A673 (cell line): ENCODE measurements at places on chromosomes 7 and 10. TPM values are rescaled to one million over a fixed set of nuclear protein-coding genes. Genes with fewer than 3 reads are reported as not detected.
A peak's percentile ranks its signal among the peaks of the same experiment; 100 is the strongest.

The NPSR1 gene
- not detected in 2 replicates for total RNA-seq

DNA sequence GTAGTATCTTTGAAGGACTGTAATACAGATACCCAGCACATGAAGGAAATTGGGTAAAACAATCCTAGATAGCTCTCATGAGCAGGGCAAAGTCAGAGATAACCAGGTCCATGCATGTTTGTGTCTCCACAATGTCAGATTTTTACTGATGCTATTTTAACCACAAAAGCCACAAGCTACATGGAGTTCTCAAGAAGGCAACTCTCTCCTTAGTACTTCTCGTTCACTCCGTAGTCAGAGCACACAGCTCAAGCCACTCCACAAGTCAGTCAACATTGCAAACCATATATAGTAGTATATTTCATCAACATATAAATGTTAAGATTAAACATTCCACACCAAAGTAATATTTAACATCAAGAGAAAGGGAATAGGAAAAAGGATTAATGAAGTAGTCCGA, 98.0 kb upstream of the PIK3CG start:
- DNase-seq: no peak

- no peak for DNase-seq
These were observed 116.8 kb downstream of the ITIH5 start for GRCh38 chr10:7550013-7550412.

GRCh38 chr7:151586531-151587260, 67.0 kb upstream of the RHEB start:
- no peak for DNase-seq

GRCh38 chr10:111811517-111811916, 372.0 kb downstream of the GPAM start:
- DNase-seq: no peak

- peak; percentile 87 for DNase-seq
These were observed at the start of gene FAM221A for GRCh38 chr7:23679898-23680413. Gene FAM221A (plus strand): TSS chr7:23680199. CDS start chr7:23680219, 20 bp downstream.
